Stimulated activated CD4-positive, alpha-beta T cell treated with anti-CD3 and anti-CD28 coated beads, Interleukin-12 subunit alpha, Interleukin-12 subunit beta, amount 100 ng/mL, for 24 hours (primary cell): ENCODE measurements at places on chromosomes 16 and 17.

DNA sequence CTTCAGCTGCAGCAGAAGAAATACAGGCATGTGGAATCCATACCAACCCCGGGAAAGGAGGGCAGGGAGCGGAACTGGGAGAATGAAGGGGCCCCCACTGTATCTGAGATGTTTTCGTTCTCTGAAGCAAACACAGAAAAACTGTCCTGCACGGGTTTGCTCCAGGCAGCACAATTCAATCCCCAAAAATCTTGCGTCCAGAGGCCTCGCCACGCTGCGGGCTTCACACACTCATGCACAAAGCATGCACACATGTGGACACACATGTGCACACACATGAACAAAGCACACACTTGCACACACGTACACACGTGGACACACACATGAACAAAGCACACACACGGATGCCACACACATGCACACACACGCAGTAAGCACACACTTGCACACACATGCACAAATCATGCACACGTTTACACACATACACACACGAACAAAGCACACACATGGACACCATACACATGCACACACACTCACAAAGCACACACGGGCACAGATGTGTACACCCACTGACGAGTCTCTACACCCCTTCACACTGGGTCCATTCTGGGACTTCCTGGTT lies 27.3 kb downstream of the COX4I1 start:
- no peak for DNase-seq

DNA sequence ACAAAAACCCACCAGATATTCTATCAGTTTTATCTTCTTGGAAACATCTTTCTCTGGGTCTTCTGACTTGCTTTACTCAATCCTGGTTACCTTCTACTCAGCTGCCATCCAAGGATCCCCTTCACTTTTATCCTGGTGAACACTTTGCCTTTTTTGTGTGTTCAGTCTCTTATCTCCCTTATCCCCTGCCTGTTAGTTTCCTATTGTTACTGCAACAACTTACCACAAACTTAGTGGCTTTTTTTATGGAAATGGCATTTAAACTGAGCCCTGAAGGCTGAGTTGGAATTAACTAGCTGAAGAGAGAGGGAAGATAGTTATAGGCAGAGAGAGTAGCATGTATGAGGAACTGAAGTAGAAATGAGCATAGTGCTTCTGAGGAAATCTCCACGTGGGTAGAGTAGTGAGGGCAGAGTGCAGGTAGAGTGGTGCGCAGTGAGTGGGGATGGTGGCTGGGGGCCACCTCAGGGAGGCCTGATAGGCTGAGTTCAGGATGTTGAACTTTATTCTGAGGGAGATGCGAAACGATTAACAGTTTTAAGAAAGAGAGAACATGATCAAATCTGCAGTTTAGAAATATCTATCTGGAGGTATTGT lies 26.3 kb downstream of the TANGO6 start:
- DNase-seq = no peak

- DNase-seq = no peak
These were observed 148.6 kb downstream of the SDK2 start for GRCh38 chr17:73495641-73496040.

- DNase-seq = no peak
These were observed 104.6 kb downstream of the TTC19 start for GRCh38 chr17:16104189-16104588.

- no peak for DNase-seq
These were observed 18.8 kb downstream of the B9D1 start for GRCh38 chr17:19343671-19344151.

GRCh38 chr17:80859002-80859941 lies 132.4 kb upstream of the CHMP6 start:
- no peak for DNase-seq

DNA sequence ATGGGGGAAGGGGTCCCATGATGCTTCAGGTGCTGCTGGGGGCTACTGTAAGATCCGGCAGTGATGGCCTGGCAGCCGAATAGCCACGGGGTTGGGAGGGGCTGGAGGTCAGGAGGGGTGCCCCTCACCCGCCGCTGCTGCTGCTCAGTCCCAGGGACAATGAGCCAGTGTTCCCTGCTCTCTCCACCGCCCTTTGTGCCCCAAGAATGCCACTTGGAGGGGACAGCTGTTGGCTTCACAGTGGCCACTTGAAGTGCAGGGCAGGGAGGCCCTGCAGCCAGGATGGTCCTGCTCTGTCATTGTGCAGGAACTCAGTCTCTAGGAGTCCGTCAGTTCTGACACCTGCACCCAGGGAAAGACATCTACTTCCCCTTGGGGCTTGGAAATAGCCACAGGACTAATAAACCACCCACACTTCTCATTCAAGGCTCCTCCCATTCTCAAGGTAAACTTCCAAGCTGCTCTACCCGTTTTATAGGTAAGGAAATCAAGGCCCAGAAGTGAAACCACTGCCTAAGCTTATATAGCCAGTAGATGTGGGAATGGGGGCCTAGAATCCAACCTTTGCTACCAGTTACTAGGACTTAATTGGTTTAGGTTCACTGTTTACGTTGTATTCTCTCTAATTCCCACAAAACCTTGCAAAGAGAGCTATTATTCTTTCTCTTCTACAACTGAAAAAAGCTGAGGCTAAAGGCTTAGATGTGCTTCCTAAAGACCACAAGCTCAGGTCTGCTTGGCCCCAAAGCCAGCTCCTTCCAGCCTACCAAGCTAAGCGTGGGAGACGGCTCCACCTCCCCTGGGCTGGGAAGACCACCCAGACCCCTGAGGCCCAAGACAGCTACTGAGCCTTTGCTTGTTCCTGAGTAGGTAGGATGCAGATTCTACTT lies 6.2 kb upstream of the CPSF4L start:
- DNase-seq = no peak

GRCh38 chr17:34051046-34051445 lies 204.0 kb upstream of the CCL2 start:
- DNase-seq = no peak

DNA sequence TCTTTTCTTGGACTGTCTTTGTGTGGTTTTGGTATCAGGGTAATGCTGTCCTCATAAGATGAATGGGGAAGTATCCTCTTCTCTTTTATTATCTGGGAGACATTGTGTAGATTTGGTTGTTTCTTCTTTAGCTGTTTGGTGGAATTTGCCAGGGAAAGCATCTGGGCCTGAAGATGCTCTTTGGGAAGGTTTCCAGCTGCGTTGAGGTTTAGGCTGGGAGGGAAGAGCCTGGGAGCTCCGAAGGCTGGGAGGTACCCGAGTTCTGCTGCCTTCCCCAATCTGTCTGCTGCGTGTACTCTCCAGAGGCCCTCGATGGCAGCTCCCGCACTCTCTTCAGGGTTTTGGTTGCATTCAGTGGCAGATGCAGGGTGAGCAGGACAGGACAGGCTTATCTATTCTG lies 25.6 kb upstream of the CRISPLD2 start:
- DNase-seq = no peak

DNA sequence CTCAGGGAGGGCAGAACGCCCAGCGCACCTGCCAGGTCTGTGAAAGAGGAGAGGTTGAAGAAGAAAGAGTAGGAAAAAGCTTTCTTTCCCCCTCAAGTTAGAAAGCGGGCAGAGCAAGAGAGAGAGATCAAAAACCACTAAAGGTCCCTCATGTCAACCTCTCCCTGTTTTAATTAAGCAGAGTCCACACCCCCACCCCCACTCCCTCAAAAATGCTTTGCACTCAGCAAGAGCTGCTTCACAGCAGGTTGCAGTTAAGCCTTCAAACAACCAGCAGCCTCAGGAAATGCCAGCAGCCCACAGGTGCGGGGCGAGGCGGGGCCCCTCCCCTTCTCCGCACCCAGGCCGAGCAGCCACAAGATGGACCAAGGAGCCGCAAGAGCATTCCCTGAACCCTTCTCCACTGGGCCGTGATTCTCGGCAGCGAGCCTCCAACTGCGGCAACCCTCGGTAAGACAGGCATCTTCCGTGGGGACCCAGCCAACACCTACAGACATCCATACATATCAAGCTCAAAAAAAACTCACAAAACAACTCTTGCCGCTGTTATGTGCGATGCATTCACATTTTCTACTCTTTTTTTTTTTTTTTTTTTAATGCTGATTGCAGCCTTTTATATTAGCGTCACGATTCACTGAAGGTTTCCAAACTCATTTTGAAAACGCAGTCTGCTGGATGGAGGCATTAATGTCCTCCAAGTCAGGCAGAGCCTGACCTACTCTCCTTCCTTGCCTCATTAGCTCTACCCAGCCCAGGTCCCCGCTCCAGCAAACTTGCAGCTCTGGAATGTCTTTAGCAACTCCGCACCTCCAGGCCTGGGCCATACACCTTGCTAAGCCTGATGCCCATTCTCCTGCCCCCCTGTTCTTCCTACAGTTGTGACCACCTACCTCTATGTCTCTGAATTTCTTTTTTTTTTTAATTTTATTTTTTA lies 66.1 kb downstream of the AXIN2 start:
- peak; percentile 8 for DNase-seq

DNA sequence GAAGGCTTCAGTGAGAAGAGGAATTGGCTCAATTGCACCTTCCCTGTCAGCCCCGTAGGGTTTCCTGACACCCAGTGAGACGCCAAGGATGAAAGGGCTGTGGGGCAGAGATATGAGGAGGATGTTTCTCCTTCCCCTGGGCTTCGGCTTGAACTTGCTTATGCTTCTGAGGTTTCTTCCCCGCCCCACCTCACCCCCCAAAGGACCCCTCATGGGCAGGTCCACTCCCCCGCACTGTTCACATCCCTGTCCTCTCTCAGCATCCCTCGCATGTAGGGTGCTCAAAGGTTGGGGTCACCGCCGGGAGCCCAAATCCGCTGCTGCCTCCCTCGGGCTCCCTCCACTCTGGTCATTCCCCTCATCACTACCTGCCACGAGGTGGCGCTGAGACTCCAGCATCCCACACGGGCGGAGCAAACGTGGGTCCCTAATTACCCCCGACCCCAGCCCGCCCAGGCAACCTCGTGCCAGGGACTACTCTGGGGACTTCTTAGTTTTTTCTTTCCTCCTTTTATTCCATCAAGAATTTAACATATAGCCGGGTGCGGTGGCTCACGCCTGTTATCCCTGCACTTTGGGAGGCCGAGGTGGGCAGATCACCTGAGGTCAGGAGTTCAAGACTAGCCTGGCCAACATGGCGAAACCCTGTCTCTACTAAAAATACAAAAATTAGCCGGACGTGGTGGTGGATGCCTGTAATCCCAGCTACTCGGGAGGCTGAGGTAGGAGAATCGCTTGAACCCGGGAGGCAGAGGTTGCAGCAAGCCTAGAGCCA lies 3.3 kb upstream of the TRARG1 start:
- DNase-seq = peak; percentile 37

- no peak for DNase-seq
These were observed 79.7 kb upstream of the RCVRN start for GRCh38 chr17:9984768-9985167.

DNA sequence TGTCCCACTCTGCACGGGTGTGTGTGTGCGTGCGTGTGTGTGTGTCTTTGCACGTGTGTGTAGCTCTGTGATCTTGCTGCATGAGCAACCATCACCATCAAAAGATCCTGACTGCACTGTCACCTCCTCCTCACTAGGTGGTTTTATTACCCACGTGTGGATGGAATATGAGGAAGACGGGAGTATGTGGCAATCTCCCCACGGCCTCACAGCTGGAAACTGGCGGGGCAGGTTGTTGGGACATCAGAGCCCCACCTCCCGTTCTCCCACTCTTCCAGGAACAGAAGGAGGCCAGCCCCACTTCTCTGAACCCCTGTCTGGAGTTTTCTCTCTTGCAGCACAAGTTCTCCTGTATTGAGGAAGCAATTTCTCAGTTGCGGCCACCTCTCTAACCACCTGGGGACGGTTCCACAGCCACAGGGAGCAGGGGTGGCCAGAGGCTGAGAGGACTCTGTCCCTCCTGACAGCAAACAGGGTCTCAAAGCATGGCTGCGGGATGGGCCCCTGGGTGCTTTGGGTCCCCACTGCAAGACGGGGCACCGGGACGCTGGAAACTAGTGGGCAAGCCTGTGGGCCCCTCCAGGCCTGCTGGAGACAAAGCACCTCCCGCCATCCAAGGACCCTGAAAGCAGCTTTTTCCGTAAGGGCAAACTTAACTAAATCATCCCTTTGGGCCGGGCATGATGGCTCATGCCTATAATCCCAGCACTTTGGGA lies 27.9 kb upstream of the ATP2C2 start:
- DNase-seq = no peak

GRCh38 chr17:45046537-45047125 lies 4.8 kb downstream of the DCAKD start:
- no peak for DNase-seq

- no peak for DNase-seq
These were observed 37.4 kb downstream of the COX4I1 start for GRCh38 chr16:85836706-85837582.

GRCh38 chr17:58569196-58569595 lies 54.8 kb upstream of the MTMR4 start:
- no peak for DNase-seq

- no peak for DNase-seq
These were observed 665 bp upstream of the GRIN2C start for GRCh38 chr17:74860229-74860871.

DNA sequence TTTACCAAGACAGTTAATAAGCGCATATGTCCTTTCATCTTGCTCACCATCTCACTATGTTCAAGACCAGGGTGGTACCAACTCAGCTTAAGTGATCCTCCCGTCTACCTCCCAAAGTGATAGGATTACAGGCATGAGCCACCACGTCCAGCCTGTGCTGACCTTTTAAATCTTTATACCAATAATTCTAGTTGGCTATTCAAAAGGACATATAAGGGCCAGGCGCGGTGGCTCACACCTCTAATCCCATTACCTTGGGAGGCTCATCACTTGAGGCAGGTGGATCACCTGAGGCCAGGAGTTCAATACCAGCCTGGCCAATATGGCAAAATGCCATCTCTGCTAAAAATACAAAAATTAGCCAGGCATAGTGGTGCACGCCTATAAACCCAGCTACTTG lies 2.4 kb downstream of the CEP95 start:
- DNase-seq = no peak

DNA sequence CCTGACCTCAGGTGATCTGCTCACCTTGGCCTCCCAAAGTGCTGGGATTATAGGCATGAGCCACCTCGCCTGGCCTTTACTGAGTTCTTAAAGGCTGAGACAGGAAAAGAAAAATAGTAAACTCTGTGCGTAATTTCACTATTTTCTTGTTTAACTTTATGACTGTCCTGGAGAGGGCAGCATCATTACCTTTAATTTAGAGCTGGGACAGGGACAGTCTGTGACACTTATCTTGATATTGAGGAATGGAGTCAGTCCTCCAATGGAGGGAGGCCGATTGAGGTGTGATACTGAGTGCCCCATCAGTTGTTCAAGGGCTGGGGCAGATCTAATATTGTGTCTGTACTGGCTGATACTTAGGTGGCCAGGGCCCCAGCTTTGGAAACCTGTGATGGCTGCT lies 21.5 kb upstream of the SPN start:
- no peak for DNase-seq

- no peak for DNase-seq
These were observed 2.3 kb upstream of the MED24 start for GRCh38 chr17:40056379-40057015.

GRCh38 chr16:85392756-85393673 lies 220.1 kb upstream of the GSE1 start:
- no peak for DNase-seq

GRCh38 chr16:19595043-19595767 lies 39.7 kb downstream of the VPS35L start:
- no peak for DNase-seq

DNA sequence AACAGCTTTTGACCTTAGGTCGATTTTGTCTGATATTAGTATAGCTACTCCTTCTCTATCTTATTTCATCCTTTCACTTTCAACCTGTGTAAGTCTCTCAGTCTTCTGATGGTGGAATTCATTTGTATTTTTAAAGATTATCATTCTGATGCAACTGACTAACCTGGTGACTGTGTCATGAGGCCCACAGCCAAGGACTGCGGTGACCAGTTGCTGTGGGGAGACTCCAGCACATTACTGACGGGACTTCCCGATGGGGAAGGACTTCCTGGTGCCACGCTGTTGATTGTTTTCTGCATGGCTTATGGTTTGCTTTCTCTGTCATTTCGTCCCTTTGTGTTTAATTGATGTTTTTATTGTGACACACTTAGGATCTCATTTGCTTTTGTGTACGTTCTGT lies 34.2 kb downstream of the RMI2 start:
- no peak for DNase-seq
